ENCODE measurements at places on chromosomes 13 and 19. TPM values are rescaled to one million over a fixed set of nuclear protein-coding genes. Genes with fewer than 3 reads are reported as not detected.
A peak's percentile ranks its signal among the peaks of the same experiment; 100 is the strongest.

- no peak for DNase-seq
These were observed 1.1 kb downstream of the EHD2 start for GRCh38 chr19:47714339-47714738.

DNA sequence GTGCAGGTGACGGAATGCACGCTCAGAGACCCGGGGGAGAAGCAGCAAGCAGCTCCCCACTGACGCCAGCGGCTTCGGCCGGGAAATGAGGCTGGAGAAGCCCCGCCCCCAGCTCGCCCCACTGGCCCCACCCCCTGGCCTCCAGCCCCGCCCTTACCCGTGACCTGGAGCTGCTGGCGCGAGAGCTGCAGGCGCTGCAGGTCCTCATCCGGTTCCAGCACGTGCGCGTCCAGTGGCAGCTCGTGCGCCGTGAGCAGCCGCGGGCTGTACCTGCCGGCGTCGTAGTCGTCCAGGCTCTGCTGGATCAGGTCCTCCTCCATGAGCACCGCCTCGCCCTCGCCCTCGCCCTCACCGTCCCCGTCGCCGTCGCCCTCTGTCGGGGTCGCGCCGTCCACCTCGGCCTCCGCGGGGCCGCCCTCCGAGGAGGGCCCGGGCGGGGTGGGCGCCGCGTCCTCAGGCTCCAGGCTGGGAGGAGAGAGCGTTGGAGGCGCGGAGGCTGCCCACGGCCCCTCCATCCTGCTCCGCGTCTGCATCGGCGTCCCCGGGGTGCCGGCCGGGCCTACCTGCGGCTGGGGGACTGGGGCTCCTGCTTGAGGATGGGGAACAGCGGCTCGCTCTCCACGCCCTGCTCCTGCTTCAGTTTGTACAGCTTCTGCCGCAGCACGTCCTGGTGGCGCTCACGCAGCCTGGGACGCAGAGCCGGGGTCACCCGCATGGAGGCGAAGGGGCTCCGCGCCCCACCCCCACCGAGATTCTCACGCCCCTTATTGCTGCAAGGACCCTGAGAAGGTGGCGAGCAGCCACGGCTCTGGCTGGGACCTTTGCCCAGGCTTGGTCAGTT lies 6.4 kb upstream of the TBXA2R start:
- DNase-seq, result no peak

GRCh38 chr13:40197936-40198595 lies 468.4 kb downstream of the FOXO1 start:
- no peak for DNase-seq

- DNase-seq, result no peak
These were observed 4.3 kb downstream of the CALM3 start for GRCh38 chr19:46605356-46605821.

DNA sequence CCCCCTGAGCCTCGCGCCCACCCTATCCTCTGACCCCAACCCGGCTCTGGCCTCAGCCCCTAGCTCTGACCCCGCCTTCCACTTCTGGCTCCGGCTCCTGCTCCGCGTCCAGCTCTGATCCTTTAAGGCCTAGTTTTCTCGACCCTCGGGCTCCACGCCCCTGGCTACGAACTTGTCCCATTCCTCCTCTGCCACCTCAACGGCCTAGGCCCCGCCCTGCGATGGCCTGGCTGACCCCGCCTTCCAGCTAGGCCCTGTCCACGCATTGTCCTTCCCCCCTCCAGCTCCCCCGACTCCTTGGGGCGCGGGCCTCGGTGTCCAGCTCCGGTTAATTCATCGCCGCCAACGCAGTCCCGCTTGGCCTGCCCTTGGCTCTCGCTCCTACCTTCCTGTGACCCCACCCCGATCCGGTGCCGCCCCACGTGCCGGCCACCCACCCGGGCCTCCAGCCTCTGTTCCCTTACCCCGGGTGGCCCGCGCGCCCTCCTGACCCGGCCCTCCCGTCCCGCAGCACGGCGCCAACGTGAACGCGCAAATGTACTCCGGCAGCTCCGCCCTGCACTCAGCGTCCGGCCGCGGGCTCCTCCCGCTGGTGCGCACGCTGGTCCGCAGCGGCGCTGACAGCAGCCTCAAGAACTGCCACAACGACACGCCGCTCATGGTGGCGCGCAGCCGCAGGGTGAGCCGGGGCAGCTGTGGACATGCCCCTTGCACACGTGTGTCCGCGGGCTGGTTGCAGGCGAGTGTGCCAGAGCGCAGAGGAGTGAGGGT lies 9.4 kb downstream of the BCL3 start:
- peak; percentile 57 for DNase-seq

DNA sequence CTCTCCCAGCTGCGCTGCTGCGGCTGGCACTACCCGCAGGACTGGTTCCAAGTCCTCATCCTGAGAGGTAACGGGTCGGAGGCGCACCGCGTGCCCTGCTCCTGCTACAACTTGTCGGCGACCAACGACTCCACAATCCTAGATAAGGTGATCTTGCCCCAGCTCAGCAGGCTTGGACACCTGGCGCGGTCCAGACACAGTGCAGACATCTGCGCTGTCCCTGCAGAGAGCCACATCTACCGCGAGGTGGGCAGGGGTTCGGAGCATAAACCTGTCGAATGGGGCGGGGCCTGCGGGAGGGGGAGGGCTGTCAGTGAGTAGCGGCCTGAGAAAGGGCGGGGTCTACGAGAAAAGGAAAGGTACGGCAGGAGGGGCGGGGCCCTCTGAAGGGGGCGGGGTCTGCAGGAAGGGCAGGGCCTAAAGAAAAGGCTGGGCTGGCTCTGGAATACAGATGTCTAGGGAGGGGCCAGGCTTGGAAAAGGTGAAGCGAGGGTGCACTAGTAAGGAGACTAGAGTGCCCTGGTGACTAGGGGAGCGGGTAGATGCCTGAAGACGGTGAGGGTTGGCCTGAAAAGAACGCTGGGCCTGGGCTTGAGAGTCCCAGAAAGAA lies 3.6 kb downstream of the CD37 start:
- peak; percentile 87 for DNase-seq

- peak; percentile 9 for DNase-seq
These were observed 22.0 kb upstream of the STOML3 start for GRCh38 chr13:39012608-39013007.

DNA sequence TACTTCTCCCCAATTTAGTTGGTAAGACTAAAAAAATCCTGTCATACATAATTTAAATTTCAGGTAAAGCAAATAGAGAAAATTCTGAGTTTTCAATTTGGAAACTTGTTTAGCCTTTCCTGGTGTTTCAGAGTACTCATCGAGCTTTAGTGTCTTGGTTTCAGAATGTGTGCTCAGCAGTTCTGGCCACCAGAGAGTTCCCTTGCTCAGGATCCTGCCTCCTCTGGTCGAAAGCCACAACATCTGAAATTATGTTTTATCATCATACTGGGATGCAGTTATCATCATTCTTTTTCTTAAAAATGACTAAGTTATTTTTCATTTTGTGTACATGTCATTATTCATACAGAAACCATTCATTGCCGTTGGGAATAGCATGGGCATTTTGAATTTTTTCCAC lies 263.2 kb upstream of the SPRY2 start:
- DNase-seq, result no peak

DNA sequence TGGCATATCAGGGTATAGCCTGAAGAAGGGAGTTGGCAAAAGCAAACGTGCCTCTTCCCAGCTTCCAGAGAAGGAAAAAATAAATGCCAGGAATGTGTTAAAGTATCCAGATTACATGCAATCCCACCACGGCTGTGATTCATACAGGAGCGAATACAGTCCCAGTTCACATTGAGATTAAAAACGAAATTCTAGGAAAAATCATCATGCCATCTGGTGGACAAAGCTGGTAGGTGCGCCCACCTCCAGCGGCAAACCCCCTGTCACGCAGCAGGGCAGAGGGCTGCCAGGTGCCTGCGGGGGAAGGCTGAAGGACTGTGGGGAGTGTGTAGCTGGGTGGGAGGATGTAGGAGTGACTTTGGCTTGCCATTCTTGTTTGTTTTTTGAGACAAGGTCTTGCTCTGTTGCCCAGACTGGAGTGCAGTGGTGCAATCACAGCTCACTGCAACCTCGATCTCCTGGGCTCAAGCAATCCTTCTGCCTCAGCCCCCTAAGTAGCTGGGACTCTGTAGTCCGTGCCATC lies 6.4 kb upstream of the DMWD start:
- peak; percentile 75 for DNase-seq

- no peak for DNase-seq
These were observed 214.8 kb upstream of the UBL3 start for GRCh38 chr13:30065181-30065580.

NPAS1 gene
- 2.1 TPM for total RNA-seq

NRTN gene
- 3.9 TPM for total RNA-seq

CAPN12 gene
- 0.69 TPM for total RNA-seq

KIR3DL2 gene
- not detected for total RNA-seq

PTH2 gene
- not detected for total RNA-seq

All from A673 (cell line).